ENCODE measurements at places on chromosomes 2 and 18. TPM values are rescaled to one million over a fixed set of nuclear protein-coding genes. Genes with fewer than 3 reads are reported as not detected.

Gene BOK
- 54.0 TPM for total RNA-seq

Gene LIMS3
- total RNA-seq = 14.2 TPM

Gene LAMA1
- 14.5 TPM for total RNA-seq

Gene AMER3
- total RNA-seq = not detected

Gene ANKRD62
- total RNA-seq = not detected

Gene ARL6IP6
- 20.0 TPM for total RNA-seq

Gene ONECUT2
- total RNA-seq = under 0.01 TPM

Gene EGR4
- total RNA-seq = not detected

Gene CPO
- not detected for total RNA-seq

- no peak for DNase-seq
Measured at GRCh38 chr2:162914161-162914560, 75.6 kb upstream of the KCNH7 start.

- DNase-seq = no peak
Measured at GRCh38 chr2:47072728-47073191, 82.3 kb downstream of the STPG4 start.

DNA sequence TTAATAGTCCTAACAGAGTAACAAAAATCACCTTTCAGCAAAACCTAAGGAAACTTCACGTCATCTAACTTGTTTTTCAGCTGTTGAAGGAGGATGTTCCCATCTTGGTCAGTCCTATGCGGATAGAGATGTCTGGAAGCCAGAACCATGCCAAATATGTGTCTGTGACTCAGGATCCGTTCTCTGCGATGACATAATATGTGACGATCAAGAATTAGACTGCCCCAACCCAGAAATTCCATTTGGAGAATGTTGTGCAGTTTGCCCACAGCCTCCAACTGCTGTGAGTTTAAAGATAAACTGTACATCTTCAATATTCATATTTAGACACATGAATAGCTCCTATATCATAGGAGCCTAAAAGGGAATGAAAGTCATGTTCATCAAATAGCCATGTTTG is 10.5 kb downstream of the COL3A1 start:
- DNase-seq = peak; percentile 88

GRCh38 chr2:27622921-27623384 is 5.9 kb downstream of the CCDC121 start:
- peak; percentile 18 for DNase-seq

DNA sequence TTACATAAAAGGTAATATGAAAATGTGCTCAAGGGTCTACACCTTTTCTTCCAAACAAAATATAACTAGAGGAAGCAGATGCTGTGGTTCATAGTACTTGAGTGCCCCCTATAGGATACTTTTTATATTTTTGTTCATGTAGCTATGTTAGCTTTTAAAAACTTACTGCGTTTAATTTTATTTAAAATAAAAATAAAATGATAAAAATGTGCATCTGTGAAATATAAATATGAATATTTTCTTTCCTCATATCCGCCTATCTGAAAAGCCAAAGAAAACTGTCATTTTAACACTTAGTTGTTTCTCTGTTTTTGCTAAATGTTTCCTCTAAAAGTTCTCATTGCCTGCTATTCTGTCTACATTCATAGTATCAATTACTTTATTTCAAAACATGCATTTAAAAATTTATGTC is 9.6 kb upstream of the LRP1B start:
- DNase-seq = peak; percentile 32

DNA sequence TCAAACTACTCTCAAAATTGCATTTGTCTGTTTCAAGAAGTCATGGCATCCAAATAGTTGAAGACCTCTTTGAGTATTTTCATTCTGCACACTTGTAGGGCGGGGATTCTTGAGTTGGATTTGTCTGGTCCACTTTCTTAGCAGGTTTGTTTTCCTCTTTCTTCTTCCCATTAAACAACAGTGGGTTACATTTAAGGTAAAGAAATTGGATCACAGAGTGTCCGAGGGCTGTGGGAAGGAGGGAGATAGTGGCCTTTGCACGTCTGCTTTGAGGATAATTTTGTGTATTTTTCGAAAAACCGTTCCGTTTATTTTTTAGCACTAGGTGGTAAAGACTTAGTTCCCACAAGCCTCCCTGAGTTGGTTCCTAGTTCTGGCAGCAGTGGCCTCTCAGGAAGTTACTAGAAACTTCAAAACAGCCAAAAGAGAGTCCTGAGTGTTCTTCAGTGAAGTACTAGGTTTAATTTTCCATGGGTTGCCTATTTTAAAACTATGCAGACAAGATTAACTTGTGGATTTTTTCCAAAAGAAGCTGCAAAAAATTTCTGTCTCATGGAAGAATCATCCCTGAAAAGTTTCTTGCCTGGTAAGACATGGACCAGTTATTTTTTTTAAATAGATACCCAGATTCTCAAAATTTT is 107.9 kb downstream of the CDC42EP3 start:
- no peak for DNase-seq

GRCh38 chr2:88871336-88871735 is 179.9 kb downstream of the RPIA start:
- DNase-seq = no peak

DNA sequence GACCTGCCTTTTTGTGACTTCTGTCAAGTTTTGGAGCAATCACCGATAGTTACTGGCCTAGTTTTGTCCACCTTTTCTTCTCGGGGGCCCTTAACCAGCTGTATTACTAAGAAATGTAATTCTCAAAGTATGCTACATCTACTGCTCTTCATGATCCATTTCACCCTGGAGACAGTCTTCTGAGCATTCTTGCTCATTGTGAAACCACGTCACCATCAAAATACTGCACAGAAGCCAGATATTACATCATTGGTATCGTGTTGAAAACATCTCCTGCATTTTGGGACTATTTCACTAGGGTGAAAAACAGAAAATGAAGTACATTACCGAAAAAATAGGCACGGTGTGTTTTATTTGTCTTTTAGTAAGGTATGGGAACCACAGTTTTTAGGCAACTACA is 11.7 kb downstream of the LYPD6B start:
- DNase-seq = peak; percentile 20

- no peak for DNase-seq
Measured at GRCh38 chr2:223113161-223113560, 61.2 kb downstream of the KCNE4 start.

DNA sequence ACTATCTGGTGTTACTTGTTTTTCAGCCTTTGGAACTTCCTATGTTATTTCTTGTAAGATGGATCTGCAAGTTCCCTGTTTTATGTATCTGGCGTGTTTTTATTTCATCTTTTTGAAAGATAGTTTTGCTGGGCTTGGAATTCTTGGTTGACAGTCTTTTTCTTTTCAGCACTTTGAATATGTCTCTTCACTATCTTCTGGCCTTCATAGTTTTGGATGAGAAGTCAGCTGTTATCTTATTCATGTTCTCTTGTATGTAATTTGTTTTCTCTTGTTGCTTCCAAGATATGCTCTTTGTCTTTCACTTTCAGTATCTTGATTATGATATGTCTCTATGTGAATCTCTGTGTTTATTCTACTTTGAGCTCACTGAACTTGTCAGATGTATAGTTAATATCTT is 50.4 kb downstream of the ALMS1 start:
- no peak for DNase-seq

GRCh38 chr2:118430510-118431164 is 342.4 kb downstream of the INSIG2 start:
- no peak for DNase-seq

DNA sequence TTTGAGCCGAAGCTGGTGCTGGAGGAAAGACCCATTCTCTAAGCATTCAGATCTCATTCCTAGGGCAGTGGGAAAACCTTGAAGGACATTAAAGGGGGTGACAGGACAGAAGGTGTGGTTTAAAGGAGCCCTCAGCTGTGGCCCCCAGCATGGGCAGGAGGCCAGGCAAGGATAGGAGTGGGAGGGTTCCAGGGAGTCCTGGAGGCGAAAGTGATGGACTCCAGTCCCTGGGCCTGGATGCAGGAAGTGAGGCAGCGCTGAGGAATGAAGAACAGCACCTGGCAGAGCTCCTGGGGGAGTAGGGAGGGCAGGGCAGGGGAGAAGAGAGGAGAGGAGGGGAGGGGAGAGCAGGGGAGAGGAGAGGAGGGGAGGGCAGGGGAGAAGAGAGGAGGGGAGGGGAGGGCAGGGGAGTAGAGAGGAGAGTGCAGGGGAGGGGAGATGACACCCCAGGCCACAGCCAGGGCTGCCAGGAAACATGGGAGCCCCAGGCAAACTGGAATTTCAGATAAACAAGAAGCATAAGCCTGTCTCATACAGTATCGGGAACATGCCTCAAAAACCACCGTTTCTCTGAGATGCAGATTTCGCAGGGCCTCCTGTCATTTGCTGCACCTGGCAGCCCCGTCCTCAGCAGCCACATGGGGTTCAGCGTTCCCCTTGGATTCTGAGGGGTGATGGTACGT is 5.7 kb downstream of the RAMP1 start:
- peak; percentile 67 for DNase-seq

GRCh38 chr2:64267699-64268098 is 123.5 kb upstream of the PELI1 start:
- no peak for DNase-seq

DNA sequence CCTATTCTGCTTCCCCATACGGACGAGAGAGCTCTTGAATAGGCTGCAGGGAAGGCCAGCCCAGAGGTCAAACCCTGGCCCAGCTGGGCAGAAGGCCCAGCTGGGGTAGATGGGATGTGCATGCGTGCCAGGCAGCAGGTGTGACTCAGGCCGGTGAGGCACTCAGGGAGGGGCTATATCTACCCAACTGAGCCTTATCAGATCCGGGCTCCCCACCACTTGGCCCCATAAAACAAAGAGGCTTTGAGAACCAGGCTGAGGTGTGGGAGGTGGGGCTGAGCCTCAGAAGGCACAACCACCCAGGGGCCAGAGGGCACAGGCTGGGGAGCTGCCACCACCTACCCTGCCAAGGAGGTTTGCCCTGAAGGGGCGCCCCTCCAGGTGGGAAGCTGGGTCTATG is 8.0 kb upstream of the CFAP65 start:
- DNase-seq = no peak

DNA sequence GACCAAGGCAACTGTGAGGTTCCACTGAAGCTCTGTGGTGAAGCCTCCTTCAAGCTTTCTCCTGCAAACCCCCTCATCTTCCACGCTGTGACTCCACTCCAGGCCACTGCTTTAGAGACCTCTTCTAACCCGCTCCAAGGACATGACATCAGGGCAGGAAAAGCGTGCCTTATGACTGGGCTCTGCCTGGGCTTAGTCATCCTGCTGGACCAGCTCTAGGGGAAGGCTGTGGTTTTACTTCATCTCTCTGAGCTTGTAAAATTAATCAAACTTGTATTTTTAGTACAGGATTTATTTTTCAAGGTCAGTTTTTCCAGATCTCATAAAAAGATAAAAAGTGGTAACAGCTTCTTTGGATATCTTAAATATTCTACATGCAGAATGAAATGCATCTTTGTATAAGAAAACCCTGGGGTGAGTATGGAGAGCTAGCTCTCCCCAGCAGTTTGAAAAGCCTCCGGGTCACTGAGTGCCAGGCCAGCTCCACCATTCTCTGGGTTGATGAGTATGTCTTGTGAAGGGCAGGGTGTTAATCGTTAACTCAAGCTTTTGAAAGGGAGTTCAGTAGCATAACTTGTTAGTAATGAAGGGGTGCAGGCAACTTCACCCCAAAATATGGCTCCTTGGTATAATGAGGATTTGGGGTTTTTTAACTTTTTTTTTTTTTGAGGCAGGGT is 33.1 kb upstream of the YPEL5 start:
- DNase-seq = peak; percentile 89

DNA sequence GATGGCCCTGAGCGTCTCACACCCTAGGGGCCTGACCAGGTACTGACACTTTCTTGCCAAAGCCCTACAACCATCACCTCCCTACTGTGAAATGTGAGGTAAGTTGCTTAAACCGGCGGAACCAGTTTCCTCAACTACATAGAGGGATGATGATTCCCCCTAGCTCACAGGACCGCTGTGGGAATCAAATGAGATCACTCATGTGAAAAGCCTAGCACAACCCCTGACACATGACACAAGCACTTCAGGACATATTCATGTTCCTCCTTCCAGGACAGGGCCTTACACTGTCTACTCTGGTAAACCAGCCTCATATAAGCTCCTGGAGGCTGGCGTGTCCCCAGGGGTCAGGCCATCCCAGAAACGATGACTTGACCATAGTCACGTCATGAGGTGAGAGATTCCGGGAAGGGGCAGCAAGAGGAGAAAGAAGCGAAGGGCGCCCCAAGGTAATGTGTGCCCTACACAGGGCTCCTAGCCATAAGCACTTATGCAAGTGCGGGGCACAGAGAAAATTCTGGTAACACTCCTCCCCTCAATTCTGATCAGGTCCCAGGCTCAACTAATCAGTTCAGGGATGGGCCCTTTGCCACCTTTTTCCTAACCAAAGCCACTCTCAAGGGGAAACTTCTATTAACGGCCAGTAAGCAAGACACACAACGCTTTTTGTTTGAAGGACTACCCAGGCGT is 49.5 kb downstream of the C2orf42 start:
- DNase-seq = peak; percentile 53

DNA sequence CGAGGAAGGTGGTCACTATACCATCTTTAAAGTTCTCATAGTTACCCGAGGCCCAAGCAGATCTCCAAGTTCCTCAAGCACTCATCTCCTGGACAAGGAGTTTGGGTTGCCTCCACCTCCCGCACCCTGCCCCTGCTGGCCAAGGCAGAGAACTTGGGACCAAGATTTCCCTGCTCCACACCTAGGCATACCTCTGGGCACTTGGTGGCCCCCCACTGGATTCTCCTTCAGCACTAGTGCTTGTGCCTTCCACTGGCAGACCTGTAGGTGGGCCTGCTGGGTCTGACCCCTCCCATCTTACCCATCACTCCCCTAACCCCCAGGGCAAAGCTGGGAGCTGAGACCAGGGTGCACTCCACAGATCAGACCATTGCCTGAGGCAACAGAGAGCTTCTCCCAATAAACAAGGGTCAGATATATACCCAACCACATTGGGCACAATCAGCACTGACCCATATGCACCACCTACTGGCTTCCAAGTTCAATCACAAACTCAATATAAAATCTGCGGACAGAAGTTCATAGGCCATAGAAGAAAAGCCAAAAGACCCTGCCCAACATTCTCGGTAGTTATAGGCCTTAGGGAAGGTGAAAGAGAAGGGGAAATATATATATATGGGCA is 244.2 kb downstream of the EXOC6B start:
- DNase-seq = no peak

DNA sequence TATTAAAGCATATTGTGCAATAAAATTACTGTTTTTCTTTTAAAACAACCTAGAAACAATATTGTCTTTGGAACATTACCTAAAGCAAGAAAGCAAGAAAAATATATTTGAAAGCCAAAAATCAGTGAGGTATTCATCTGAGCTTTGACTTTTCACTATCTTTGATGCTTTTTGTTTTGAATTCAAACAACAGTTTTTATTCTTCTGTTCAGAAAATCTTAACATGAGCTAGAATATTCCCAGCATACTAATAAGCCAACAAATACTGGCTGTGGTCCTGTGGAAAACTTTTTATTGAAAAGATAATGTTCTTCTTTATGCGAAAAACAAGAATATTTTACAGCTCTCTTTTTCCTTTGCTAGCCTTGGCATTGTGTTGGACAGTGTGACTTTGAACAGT is 19.8 kb downstream of the FAM171B start:
- DNase-seq = no peak

GRCh38 chr2:50167271-50167670 is 864.7 kb downstream of the NRXN1 start:
- no peak for DNase-seq

- DNase-seq = peak; percentile 10
Measured at GRCh38 chr2:212923393-212923792, 228.0 kb downstream of the IKZF2 start.

- DNase-seq = peak; percentile 55
Measured at GRCh38 chr18:26574958-26575864, 26.9 kb upstream of the KCTD1 start.
